ENCODE measurements at places on chromosomes 7 and 10.

GRCh38 chr10:45404770-45405120, 30.7 kb downstream of the ALOX5 start:
- DNase-seq, result no peak

GRCh38 chr7:132554446-132554845, 21.8 kb downstream of the PLXNA4 start:
- DNase-seq, result no peak

GRCh38 chr10:6535156-6535764, 44.8 kb downstream of the PRKCQ start:
- no peak for DNase-seq

DNA sequence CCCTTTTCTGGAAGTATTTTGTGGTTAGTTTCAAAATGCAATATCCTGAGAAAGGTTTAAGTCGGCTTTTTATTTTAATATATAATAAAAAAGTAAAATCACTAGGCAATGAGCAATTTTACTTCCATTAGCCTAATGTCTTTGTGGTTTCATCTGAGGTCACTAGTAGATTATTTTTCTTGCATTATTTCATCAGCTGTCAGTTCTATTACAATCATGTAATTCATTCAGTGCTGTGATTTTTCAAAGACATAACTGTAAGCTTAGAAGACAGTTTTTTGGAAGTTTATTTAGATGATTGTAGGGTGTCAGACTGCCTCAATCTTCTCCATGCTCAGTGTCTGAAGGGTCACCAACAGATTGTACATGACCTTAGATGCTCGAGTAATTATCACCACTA, 568.0 kb upstream of the GALNT17 start:
- no peak for DNase-seq

GRCh38 chr7:126792521-126792920, 460.2 kb downstream of the GRM8 start:
- no peak for DNase-seq

DNA sequence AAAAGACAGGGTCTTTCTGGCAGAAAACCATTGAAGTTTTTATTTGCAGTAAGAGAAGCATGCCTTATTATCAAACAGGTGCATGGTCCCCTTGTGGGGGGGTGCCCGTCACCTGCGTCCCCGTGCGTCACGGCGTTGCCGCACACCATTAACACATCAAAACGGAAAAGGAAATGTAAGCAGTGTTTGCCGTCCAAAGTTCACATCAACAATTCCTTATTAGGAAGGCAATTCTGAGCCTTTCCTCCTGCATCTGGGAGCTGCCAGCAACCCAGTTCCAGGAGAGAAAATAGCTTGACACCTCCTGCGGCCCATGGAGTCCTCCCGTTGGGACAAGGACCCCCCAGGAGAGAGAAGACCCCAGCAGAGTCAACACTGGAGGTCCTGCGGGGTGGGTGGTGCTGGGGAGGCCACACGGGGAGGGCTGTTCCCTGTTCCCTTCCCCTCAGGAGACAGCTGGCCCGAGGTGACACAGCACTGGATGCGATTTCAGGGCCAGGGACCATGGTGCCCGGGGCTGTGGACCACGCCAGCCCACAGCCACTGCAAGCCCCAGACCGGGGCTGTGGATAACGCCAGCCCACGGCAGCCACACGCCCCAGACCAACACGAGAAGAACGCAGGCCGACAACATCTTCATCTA, 39.5 kb downstream of the DIP2C start:
- peak; percentile 43 for DNase-seq

DNA sequence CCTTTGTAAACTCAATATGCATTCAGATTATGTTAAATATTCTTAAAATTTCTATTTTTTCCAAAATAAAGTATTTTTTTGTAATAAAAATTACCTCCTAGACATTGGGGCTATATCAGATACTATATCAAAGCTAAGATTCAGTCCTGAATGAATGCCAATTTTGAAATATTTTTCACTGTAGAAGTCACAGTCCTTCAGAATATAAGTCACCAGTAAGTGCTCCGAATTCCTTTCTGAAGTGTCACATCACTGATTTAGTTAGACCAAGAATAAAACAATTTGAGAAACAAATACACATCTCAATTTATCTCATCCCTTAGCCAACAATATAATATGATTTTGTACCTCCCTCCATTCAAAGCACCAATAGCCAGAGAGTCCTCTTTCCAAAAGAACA, 33.9 kb upstream of the GSAP start:
- no peak for DNase-seq

GRCh38 chr10:32065856-32066255, 9.6 kb upstream of the KIF5B start:
- no peak for DNase-seq

DNA sequence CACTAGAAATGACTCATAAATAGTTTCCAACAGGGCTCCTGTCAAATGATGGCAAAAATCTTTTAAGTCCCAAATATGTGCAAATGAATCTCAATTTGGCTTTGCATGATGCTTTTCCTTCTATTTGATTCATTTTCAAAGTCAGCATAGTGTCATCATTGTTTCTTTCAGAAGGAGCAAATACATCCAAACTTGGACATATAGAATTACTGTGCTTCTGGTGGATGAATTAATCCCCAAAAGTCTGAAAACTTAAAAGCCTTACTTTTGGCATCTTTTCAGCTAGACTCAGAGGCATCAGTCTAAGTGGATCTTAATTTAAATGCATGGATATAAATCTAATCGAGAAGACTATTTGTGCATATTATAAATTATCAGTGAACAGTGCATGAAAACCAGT, 578.1 kb upstream of the FZD8 start:
- no peak for DNase-seq

GRCh38 chr10:123665491-123666286, 466 bp upstream of the GPR26 start:
- no peak for DNase-seq

GRCh38 chr10:98400482-98400881, 14.5 kb downstream of the PYROXD2 start:
- no peak for DNase-seq

- no peak for DNase-seq
Measured at GRCh38 chr10:77946084-77946483, 19.5 kb upstream of the DLG5 start.

GRCh38 chr7:97022491-97023306, 1.9 kb downstream of the DLX5 start:
- DNase-seq, result no peak

DNA sequence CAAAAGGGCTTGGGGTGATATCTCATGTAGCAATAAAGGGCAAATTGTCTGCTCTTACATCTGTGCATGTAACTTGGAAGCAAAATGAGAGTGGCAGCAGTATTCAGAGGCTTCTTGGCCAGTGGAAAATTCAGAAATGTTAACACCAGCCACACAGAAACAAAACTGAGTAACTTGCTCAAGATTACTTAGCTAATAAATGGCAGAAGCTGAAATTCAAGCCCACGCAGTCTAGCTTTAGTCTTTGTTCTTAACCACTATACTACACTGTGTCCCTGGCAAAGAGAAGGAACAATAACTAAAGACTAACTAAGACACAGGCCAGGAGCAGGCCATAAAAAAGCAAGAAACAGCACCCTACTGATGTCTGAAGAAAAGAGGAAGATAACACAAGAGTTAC, 185.9 kb upstream of the ASAH2 start:
- no peak for DNase-seq

DNA sequence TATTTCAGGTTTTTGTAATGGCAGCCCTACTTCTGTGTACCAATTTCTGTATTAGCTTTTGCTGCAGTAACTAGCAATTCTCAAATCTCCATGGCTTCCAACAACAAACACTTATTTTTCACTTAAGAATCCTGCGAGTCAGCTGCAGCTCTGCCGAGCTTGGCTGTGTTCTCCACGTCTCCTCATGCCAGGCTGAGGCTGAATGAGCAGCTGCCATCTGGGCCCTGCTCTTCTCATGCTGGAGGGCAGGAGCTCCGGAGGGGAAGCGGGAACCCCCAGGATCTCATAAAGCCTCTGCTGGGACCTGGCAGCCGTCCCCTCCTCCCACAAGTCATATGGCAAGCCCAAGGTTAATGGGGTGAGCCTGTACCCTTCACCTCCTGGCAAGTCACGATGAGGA, 591.1 kb downstream of the SDK1 start:
- no peak for DNase-seq

DNA sequence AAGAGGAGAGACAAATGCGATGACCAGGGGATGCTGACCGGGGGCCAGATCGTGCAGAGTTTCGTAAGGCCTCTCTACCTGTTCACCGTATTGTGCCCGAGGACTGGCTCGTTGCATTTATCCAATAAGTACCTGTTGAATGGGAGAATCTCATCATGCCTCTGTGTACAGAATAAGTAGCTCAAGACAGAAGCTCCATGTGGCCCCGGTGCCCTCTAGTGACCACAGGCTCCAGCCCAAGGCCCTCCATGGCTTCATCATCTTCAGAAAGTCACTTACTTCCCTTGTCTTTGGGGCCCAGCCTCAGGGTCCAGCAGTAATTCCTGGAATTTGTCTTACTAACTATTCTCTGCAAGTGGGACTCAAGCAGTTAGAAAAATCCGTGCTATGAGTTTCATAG, 151.0 kb downstream of the CHN2 start:
- DNase-seq, result no peak

DNA sequence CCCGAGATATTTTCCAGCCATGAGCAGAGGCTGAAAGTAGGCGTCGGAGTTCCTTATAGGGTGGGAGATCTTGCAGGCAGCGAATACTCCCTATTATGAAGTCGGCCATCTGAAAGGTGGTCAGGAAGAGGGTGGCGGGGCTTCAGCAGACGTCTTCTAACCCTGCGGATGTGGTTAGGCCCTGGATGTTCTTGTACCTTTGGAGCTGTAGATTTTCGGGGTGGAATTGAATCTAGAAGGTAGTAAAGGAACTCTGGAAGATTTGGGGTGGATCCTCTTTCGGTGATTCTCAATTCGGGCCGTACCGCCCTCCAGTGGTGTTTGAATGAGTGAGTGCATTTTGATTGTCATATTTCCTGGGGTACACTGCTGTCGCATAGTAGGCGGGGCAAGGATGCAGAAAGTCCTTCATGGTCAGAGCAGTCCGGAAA, 635 bp downstream of the NUP205 start:
- peak; percentile 56 for DNase-seq

DNA sequence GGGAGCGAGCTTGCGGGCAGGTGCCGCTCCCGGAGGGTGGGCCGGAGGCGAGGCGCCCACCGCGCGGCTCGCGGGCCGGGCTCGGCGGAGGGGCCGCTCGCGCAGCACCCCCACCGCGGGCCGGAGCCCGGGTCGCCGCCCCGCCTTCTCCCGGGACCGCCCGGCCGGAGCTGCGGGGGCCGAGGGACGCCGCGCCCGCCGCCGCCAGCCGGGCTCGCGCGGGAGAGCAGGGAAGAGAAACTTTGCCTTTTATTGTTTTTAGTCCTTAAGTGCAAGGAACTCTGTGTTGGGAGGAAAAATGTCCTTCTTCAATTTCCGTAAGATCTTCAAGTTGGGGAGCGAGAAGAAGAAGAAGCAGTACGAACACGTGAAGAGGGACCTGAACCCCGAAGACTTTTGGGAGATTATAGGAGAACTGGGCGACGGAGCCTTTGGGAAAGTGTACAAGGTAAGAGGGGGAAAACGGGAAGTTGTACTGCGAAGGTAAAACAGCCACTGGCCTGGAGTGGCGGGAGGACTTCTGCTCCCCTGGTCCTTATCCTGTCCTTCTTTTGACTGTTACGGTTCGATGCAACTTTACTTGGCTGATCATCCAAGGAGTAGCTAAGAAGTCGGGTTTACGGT, 620 bp downstream of the SLK start:
- DNase-seq, result no peak

DNA sequence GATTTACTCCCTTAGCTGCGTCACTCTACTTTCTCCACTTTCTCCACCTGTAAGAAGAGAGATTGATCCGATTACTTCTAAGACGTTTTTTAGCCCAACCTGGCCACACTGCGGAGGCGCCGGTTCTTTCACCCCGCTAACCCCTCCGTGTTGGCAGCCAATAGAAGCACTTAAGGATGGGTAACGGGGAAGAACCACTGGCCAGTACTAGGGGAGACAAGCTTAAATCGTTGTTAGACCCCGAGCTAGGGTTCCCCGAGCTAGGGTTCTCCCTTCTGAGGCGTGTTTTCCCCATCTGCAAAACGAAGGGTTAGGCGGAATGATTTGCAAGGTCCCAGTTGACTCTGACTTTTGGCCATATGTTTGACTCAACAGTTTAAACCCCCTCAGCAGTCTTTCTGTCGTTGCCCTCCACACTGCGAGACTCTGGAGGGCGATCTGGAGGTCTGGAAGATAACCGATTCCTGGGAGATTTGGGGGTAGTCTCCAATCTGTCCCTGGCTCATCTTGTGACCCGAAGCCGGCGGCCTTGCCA, 644 bp downstream of the UMAD1 start:
- DNase-seq, result no peak

DNA sequence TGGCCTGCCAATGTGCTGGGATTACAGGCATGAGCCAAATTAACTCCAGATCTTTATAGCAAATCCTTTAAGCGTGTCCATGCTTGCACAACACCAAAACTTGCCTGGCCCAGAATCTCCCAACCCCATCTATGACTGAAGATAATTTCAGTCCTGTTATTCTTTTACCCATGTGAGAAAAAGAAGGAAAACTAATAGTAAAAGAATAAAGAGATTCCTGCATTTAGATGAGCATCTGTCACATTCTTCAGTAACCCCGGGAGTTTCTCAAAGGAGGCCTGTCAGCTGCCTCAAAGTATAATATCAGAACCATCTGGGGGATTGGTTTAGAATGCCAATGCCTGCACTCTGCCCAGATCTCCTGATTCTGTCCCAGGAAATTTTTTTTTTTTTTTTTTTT, 158.1 kb upstream of the KMT2E start:
- DNase-seq, result no peak

DNA sequence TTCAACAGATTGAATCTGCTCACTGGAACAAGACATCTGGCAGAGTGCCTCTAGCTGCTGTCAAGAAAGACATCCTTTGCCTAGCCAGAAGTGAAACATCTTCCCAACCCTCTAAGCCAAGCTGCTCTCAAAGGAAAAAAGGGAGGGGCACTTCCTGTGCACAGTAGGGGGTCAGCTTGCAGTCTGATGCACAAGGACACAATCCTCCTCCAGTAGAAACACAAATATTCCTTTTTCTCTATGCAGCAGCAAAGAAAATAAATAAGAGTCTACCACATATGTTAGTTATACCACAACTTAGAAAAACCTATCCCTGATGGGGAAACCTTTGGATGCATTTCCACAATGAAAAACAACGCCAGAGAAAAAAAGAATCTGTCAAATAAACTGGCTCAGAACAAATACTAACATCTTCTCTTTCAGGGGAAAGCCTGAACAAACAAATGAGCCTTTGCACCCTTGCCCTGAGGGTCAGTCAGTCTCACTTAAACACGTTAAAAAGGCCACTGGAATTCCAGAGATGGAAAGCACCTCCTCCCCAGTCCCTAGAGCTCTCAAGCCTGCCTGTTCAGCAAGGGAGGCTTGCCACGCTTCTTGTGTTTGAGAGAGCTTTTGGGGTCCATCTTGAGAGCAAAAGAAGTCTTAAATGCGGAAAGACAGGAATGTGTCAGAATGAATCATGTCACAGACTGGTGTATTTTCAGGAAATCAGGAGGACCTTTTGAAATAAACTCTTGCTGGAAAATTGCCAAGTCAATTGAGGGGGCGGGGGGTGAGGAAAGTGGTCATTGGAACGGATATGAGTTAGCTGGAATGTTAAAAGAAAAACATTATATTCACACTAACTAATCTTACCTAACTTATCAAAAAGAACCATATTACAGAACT, 7.5 kb downstream of the LAMB1 start:
- no peak for DNase-seq

GRCh38 chr10:107790271-107790670, 625.8 kb upstream of the SORCS1 start:
- DNase-seq, result no peak
